ENCODE measurements at places on chromosomes 12 and 14.

DNA sequence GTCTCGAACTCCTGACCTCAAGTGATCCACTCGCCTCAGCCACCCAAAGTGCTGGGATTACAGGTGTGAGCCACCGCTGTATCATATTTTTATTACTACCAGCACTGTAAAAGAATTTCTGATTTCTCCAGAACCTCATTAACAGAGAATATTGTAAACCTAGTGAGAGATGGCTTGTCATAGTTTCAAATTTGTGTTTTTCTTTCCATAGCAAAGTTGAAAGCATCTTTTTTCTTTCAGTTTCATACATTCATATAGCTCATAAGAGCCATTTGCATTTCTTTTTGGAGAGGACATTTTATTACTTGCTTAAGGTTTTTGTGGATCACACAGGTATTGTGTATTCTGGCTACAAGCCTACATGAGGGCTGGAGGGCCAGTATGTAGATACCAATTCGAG is 58.0 kb downstream of the MIS18BP1 start:
- no peak for DNase-seq

DNA sequence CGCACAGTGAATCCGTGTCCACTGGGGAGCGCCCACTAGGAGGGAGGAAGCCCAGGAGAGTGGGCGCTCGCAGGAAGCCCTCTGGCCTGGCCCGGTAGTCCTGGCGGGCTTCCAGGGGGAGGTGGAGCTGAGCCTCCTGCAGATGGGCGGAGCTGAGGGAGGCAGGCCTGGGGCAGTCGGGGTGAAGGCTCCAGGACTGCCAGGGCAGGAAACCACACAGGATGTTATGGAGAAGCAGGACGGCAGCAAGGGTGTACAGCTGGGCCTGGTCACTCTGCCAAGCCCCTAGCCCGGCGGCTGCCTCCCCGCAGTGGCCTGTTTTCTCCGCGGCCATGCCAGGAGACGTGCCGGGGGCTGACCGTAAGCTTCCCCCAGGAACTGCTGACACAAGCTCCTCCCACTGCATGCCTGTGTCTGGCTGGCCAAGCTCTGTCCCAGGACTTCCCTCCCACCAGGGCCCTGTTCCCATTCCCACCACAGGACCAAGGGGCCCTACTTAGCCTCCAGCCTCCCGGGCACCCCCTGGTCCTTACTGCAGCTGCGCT is 143.4 kb upstream of the C14orf180 start:
- DNase-seq = no peak

DNA sequence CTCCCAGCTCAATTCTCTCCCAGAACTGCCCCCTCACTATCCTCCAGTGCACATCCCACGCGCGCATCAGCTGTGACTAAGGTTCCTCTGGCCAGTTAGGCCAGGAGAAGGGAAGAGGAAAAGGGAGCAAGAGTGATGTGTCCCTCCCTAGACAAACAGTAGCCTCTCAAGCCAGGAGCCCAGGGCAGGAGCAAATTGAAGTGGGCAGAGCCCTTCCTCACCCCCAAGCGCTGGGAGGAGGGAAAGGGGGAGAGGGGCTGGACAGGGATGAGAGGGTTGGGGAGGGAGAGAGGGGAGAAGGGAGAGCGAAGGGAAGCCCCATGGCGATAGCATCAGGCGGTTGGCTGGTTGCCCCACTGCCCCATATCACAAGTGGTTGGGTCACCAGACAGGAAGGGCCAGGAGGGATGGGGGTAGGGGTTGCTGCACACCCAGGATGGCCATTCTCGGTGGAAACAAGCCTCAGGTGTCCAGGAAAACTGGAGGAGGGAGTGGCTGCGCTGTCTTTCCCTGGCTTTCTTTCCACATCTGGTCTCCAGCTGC is 1.1 kb downstream of the CD63 start:
- DNase-seq = no peak

- no peak for DNase-seq
Measured at GRCh38 chr12:21301-22189, 45.0 kb upstream of the IQSEC3 start.

DNA sequence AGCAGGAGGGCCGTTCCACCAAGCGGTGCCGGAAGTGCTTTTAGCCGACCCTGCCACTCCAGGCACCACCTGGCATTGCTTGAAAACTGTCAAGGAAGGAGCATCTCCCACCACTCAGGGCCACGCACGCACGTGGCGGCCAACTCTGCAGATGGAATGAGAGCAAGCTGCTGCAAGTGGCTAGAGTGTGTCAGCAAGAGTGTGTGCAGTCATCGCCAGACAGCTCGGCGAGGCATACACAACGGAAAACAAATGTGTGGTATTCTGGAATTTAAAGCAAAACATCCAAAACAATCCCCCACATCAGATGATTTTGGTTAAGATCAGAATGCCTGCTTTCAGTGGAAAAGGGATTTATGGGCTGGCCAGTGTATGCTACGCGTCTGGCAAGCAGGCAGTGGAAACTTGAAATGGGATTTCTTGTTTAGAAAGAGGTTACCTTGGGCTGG is 11.2 kb downstream of the CD9 start:
- peak; percentile 75 for DNase-seq

- peak; percentile 29 for DNase-seq
Measured at GRCh38 chr12:132356691-132357622, 27.6 kb upstream of the GALNT9 start.

GRCh38 chr14:66196670-66197069 is 289.5 kb upstream of the CCDC196 start:
- no peak for DNase-seq

- no peak for DNase-seq
Measured at GRCh38 chr14:56271970-56272369, 153.8 kb downstream of the PELI2 start.

DNA sequence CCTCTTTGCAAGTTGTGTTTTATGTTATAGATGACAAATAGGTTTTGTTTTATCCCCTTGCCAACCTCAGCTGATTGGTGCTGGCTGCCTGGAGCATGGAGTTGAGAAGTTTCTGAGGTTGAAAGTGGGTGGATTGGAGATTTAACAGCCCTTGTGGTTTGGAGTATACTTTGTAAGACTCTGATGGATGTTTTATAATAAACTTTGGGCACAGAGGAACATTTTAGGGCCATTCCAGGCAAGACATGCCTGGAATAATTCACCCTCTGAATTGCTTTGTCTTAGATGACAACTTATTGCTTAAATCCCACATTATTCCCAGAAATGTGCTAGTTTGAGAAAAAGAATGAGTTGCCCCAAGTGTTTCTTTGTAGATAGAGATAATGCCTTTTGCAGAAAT is 158.9 kb downstream of the SLC5A8 start:
- DNase-seq = no peak

DNA sequence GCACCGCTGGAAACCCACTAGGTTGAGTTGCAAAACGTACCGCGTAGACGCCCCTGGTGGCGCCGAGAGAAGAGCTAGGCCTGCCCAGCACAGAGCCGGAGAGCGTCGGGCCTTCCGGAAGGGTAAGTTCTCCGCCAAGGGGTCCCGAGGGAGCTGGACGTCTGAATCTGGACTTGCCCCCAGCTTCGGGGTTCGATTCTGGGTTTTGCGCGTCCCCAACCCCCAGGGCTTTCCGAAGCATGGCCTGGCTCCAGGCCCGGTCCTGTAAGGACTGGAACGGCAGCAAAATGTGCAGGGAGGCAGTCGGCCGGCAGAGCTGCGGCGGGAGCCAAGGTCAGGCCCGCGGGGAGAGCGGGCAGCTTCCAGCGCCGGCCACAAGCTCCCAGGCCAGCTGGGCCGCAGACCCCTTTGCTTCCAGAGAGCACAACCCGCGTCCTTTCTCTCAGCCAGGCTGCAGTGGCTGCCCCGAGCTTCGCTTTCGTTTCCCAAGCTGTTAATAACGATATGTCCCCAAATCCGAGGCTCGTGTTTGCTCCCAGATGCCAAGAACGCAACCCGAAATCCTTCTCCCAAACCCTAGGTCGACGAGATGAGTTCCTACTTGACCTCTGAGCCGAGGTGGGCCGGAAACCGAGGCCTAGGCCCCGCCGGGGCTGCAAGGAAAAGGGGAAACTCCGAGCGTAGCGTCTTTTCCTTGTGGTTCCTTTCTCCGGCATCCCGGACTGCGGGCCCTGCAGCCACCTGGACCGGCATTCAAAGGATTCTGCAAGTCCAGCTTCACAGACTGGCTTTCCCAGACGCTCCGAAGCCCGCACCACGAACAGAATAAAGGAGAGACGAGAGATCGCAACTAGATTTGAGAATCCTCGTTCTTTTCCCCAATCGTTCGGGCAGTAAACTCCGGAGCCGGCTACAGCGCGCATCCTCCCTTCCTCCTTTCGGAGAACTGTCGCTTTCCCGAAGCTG is 3.2 kb upstream of the TBX5 start:
- no peak for DNase-seq

- DNase-seq = no peak
Measured at GRCh38 chr12:108507971-108508642, 7.0 kb upstream of the FICD start.

DNA sequence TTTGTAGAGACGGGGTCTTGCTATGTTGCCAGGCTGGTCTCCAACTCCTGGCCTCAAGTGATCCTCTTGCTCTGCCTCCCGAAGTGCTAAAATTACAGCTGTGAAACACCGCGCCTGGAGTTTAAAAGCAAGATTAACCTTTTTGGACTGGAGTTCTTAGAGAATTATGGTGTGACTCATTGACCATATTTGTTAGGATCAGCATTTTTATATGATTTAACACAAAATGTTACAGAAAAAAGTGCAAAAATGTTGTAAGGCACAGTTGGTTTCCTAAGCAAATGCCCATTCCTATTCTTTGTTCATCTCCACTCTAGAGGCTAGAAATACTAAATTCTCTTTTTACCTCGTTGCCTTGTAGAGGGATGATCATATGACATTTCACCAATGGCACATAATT is 27.6 kb downstream of the SLC35E3 start:
- DNase-seq = no peak

- no peak for DNase-seq
Measured at GRCh38 chr12:11798006-11798708, 148.7 kb downstream of the ETV6 start.

- DNase-seq = no peak
Measured at GRCh38 chr14:50776522-50776921, 54.4 kb downstream of the NIN start.

- DNase-seq = no peak
Measured at GRCh38 chr12:107443320-107444090, 242.1 kb upstream of the PWP1 start.

DNA sequence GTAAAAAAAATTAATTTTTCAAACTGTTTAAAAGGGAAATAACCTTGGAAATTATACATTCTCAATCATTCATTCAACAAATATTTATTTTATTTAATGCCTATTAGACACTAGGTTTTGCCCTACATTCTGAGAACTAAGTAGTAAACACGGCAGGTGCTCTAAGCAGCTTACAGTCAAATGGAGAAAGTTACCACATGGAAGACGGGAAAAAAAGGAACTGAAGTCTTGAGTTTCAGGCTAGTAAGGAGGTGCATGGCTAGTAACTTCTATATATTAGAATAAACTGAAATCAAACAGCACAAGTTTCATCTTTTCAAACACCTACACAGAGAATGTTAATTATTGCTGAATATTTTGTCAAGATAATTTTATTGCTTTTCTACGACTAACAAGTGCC is 52.9 kb downstream of the C12orf42 start:
- no peak for DNase-seq

DNA sequence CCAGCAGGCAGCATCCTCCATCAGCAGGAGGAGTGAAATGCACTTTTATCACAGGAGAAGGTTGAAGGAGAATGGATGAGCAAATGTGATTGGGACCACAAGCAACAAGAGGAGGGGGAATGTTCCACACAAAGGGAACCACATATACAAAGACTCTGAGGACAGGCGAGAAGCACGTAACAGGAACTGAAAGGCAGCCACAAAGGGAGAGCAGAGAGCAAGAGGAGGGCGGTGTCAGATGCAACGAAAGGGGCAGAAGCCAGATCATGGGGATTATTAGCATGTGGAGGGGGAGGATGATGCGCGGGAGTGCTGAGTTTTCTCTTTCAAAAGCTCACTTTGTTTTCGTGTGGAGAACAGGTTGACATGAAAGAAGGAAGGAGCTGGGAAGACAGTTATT is 241.1 kb downstream of the SPTSSA start:
- no peak for DNase-seq

- no peak for DNase-seq
Measured at GRCh38 chr12:14402697-14403096, 37.2 kb downstream of the ATF7IP start.

DNA sequence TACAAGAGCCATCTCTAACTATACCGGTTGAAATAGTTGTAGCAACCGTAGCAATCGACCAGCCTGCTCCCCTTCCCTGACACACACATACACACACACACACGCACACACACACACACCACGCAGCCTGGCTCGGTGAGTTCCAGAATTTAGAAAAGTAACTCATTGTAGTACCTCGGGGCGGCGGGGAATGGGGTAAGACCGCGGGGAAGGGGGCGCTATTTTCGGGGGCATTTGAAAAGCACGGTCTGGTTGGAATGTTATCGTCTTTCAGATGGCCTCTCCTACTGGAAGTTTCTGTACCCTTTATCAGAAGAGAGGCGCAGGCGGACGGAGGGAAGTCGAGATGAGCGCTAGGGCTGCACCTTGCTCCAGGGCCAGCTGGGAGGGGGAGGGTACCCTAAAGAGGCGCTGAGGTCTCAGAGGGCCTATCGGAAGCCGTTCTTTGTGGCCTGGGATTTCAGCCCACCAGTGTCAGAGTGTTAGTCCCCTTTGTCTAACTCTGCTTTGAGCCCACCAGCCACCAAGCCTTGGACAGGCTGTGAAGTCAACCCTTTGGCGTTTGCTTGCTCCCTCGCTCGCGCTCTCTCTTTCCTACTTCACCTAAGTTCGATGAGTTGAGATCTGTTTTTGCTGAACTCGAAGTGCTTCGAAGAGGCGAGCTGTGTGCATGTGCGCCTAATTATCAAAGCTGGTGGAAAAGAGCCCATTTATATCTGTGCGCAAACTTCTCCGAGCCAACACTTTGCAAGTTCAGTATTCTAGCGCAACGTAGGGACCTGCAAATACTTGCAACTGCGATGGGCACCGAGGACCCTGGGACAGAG is 837 bp downstream of the COL2A1 start:
- DNase-seq = no peak

DNA sequence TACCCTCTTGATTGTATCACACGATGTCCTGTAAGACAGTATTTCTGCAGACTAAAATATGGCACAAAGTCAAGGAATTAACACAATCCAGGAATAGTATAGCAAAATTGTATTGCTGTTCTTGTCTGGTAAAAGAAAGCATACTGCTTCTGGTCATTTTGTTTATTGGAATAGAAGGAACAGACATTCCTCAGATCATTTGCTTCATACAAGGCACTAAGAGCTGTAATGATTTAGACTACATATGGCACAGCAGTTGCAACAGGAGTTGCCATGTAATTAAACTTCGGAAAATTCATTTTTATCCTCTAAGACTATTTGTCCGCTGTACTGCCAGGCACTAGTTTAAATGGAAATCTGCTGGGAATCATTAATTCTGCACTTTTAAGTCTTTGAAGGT is 7.6 kb upstream of the KERA start:
- DNase-seq = no peak
